Substantia nigra (tissue), 51 donors: ENCODE measurements at places on chromosomes 4 and X.

DNA sequence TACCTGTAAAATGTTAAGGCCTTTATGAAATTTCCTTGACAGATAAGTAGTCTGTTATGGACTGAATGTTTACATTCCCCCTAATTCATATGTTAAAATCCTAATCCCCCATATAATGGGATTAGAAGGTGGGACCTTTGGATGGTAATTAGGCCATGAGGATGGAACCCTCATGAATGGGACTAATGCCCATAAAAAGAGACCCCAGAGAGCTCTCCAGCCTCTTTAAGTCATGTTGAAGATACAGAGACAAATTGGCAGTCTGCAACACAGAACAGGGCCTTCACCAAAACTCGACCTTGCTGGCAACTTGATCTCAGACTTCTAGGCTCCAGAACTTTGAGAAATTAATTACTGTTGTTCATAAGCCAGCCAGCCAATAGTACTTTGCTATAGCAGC, 1344.5 kb upstream of the PCDH7 start:
- DNase-seq, result no peak

GRCh38 chrX:2855761-2856160, 27.0 kb downstream of the GYG2 start:
- DNase-seq, result no peak

DNA sequence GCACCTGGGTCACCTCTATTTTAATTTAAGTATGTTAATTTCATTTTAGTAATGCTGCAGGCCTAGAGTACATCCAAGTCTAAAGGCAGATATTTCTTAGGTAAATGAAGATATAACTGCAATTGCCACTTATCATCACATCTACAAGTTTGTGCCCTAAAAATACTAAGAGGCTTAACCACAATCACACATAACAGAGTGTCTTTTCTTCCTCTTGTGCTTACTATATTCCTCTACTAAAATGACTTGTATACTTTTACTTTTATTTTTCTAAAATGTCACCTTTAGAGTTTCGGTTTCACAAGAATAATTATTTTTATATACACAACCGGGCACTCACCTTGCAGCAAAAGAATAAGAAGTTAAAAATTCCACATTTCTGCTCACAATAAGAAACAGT, 77.9 kb downstream of the EFHC2 start:
- DNase-seq, result no peak

- DNase-seq, result no peak
Measured at GRCh38 chrX:1006156-1006730, 206.2 kb downstream of the CRLF2 start.
